GM12892 (cell line): ENCODE measurements at places on chromosomes 16 and 17.
A peak's percentile ranks its signal among the peaks of the same experiment; 100 is the strongest.

- no peak for DNase-seq
Measured at GRCh38 chr17:7897773-7898172, 9.2 kb downstream of the CHD3 start.

DNA sequence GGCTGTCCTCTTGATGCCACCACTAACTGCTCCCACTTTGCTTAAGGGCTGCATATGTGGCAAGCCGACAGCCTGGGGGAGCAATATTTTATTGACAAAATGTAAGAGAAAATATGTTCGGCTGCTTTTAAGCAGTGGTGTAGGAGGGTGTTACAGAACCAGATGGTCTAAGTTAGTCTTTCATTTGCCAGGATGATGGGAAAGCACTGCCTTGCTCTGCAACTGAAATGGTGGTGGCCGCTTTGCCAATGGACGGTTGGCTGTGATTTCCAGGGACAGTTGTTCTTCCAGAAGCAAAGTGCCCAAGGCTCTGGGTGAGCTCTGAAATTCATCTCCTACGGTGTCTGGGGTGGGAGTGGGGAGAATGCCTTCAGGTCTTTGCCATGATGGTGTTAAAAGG is 469.3 kb downstream of the TOX3 start:
- no peak for DNase-seq

- peak; percentile 78 for DNase-seq
Measured at GRCh38 chr17:74368341-74369081, 1.2 kb downstream of the GPR142 start.

- DNase-seq: no peak
Measured at GRCh38 chr16:53711390-53711789, 7.4 kb downstream of the FTO start.

GRCh38 chr16:2866431-2866830 is 8.5 kb upstream of the PRSS22 start:
- DNase-seq: no peak

- DNase-seq: no peak
Measured at GRCh38 chr17:64679710-64680216, 17.7 kb upstream of the SMURF2 start.

DNA sequence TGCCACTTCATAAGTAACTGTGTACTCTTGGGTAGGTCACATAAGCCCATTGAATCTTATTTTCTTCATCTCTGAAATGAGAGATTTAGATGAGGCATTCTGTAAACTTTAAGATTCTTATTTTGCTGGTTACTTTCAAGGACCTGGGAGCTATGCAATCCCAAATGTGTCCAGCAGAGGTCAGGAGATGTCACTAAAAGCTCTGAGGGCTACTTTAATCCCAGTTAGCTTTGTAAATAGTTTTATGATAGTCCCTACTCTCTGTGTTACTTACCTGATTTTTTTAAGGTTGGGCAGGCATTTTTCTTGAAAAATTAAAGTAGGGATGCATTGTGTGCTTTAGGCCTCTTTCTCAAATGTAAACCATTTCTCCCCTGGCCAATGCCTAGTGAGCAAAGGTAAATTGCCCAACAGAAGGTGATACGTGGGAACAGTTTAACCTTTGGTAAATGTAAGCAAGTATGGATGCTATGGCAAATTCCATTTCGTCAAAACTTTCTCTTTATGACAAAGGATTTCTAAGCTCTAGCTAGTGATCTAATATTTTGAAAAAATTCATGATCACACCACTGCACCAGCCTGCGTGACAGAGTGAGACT is 57.1 kb upstream of the WSB1 start:
- no peak for DNase-seq

- no peak for DNase-seq
Measured at GRCh38 chr17:9064311-9064834, 43.1 kb downstream of the NTN1 start.
